Neural crest cell (in vitro differentiated cells): ENCODE measurements at places on chromosomes 4 and X.
A peak's percentile ranks its signal among the peaks of the same experiment; 100 is the strongest.

DNA sequence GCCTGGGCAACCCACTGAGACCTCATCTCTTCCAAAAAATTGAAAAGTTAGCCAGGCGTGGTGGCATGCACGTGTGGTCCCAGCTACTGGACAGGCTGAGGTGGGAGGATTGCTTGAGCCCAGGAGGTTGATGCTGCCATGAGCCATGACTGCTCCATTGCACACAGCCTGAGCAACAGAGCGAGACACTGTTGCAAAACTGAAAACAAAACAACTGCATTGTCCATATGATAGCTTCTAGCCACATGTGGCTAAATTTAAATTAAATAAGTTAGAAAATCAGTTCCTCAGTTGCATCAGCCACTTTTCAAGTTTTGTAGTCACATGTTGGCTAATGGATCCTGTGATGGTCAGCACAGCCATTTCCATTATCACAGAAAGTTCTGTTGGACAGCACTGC, 67.9 kb downstream of the GAB1 start:
- DNase-seq = no peak

DNA sequence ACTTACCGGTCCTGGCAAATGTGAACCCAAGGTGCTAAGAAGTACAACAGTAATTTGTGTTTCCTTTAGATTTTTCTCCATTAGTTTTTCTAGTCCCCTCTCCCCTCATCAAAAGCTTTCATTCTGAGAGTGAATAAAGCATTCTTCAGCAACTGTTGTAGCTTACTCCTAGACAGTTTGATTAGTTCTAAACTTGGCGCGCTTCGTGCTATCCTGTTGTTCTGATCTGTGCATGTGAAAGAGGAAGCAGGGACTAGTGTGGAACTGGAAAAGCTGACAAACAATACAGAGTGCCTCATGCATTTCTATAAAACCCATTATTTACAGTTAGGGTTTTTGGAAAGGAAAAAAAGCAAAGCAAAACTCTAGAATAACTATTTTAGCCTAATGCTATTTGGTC, 556.9 kb upstream of the SLIT2 start:
- no peak for DNase-seq

DNA sequence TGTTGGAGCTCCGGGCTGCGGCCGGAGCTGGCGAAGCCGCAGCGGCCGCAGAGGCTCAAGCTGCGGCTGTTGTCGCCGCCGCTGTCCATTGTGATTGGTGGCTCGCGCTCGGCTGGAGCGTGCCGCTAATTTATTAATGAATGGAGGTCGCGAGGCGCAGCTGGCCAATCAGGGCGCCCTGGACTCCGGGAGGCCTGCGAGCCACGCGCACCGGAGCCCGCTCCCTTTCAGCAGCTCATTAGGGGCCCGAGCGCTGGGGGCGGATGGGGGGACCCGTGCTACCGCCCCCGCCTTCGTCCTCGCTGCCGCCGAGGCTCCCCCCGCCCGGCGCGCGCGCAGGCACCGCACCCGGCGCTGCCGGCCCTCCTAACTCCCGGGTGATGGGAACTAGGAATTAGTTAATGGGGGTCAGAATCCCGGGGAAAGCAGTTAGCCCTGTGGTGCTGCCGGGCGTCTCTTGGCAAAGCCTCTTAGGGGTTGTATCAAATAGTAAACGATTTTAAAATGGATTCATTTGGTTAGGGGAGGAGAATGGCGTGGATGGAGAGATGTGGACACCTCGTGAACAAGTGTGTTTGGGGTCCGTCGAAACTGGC, 589 bp upstream of the NEUROG2 start:
- peak; percentile 71 for DNase-seq

GRCh38 chrX:64206556-64207162, 1.2 kb upstream of the AMER1 start:
- DNase-seq = no peak

- no peak for DNase-seq
Observed at GRCh38 chrX:74351760-74352159, 47.8 kb downstream of the ZCCHC13 start.

GRCh38 chrX:129641941-129642340, 12.8 kb downstream of the APLN start:
- no peak for DNase-seq

- DNase-seq = no peak
Observed at GRCh38 chrX:56764975-56765791, 36.1 kb downstream of the NBDY start.

- DNase-seq = peak; percentile 17
Observed at GRCh38 chr4:104424989-104425388, 69.7 kb downstream of the CXXC4 start.

DNA sequence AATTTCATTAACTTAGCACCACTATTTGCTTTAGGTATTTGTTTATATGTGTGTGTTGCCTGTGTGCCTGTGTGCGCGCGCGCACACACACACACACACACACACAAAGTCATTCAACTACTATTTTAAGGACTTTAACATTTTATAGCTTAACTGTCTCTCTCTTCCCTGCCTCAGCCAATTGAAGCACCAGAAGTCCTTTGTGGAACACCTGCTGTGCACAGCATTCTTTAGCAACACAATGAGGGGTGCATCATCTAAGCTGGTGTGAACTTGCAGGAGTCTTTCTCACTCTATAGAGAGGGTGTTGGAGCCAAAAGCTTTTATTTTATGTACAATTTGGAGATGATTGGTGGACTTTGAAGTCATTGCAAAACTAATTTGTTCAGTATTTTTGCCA, 31.3 kb downstream of the SLIT2 start:
- DNase-seq = no peak

- DNase-seq = no peak
Observed at GRCh38 chrX:31092970-31093638, 21.3 kb upstream of the FTHL17 start.

DNA sequence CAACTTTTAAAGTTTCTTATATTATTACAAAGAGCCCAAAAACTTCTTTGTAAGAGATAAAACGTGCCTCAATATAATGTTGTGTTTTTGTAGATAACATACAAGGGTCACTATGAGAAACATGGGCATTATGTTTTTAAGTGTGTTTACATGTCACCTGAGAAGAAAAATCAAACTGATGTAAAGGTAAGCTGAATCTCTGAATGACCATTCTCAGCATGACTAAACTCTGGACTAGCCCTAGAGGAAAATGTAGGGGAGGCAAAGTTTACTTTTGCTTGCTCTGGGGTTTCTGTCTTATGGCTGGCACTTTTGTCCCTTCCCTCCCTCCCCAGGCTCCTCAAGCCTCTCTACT, 6.8 kb downstream of the MEPE start:
- DNase-seq = no peak

DNA sequence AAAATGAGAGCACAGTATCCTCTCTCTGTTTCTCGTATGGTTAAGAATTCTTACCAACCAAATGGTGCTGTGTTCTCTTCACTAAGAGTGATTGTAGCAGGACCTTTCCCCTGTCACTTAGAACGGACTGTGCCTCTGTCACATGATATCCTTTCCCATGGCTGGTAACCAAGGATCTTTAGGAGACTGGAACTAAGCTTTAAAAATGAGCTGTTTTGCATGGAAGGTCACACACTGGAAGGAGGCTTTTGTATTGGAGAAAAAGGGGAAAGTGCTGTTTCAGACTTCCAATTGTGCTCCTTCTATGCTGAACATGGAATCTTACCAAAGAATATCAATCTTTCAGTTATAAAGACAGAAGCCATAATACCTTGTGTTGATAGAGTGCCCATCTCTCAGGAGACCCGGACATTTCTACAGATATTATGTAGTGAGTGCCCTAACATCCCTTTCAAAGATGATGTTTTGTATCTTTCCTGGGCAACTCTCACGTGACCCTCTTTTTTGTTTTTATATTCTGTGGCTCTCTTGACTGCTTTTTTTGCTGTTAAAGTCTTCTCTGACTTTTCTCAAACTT, 148.6 kb downstream of the SLC4A4 start:
- peak; percentile 6 for DNase-seq

GRCh38 chr4:31391976-31392375, 671.8 kb downstream of the PCDH7 start:
- no peak for DNase-seq

GRCh38 chr4:87391576-87392054, 627 bp upstream of the HSD17B11 start:
- DNase-seq = no peak

GRCh38 chr4:18882468-18882867, 860.9 kb upstream of the LCORL start:
- DNase-seq = no peak

DNA sequence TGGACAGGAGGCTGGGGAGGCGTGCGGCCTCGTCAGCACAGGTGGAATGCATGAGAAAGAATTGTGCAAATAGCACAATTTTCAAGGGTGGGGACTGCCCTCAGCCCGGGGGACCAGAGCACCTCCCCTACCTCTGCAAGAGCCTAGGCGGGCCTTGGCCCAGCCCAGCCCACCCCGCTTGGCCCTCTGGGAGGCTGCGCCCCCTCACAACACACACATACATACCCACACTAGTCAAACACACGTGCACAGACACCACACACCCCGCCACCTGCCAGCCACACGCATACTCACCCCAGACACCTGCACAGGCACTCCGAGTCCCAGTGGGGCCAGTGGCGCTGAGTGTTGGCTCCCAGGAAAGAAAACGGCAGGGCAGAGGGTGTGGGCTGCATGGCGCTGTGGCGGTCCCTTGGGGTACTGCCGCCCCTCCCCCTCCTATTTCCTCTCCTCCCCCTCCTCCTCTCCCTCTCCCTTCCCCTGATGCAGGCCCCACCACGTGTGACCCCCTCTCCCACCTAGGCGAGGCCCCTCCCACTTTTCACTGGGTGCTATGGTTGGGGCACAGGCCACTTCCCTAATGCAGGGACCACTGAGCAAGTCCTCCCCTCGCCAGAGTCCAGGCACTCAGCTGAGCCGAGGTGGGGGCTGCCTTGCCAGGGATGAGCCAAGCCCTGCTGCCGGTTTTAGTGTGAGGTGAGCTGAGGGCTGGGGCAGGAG, 84.5 kb downstream of the FAM53A start:
- DNase-seq = no peak

DNA sequence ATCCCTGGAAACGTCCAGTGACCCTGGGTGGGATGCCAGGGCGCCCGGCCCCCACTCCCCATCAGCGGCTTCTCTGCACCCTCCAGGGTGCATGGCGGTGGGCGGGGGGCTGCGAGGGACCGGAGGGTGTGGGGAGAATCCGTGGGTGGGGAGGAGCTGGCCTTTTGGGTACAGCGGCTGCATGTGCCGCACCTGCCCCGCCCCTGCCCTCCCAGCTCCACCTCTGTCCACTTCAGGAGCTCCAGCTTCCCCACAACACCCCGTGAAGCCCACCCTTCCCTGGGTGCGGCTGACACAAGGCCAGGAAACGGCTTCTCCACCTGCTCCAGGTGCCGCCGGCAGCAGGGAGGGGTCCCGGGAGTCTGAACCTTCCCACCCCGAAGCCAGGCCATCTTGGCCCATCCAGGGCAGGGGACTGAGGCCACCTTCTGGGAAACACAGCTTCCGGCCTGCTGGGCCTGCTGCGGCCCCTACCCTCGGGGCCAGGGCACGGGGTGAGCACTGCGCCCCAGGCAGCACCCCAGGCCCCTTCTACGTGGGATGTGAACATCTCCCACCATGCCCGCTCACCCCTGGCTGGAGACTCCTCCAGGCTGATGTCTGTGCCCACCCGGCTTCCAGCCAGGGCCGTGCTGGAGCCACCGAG, 34.6 kb downstream of the CPLX1 start:
- DNase-seq = no peak

- DNase-seq = no peak
Observed at GRCh38 chr4:155419266-155419665, 42.5 kb upstream of the MAP9 start.

GRCh38 chr4:75107755-75108612, 175.1 kb downstream of the PARM1 start:
- no peak for DNase-seq

GRCh38 chr4:165383591-165384073, 4.8 kb downstream of the CPE start:
- DNase-seq = no peak

DNA sequence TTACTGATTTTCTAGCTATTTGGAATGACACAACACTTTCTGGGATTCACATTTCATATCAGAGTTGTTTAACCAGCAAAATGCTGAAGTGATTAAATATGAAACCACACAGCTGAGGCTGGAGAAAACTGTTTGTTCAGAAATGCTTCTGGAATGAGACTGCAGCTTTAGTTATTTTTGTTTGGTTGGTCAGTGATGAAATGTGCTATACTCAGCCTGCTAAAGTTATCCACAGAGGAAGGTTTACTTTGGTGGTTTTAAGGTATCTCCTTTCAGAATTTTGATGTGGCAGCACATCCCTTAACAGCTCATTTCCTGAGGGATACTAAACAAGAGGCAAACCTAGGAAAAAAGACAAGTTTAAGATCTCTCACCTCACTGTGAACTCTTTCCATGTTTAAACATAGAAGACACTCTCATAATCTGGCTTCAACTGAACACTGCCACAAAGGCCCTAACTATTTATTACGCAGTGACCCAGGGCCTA, 106.6 kb upstream of the PDE5A start:
- no peak for DNase-seq

- DNase-seq = peak; percentile 20
Observed at GRCh38 chr4:171650543-171650942, 162.7 kb upstream of the GALNTL6 start.

DNA sequence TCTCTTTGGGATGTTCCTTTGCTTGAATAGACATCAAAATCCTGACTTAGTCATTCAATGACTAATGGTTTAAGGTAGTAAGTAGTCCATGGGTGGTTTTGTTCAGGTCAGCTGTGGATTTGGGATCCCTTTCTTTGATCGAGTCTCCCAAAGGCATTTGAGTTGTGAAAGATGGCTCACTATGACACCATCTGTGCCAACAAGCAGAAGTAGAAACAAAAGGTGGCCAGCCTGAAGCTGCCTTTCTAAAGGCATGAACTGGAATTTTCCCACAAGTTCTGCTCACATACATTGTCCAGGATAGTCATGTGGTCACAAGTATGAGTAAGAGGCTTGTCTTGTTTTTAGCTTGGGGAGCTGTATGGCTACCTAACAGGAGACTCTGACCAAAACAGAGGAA, 129.9 kb downstream of the CCNG2 start:
- DNase-seq = no peak

- no peak for DNase-seq
Observed at GRCh38 chr4:185017964-185018772, at the start of gene HELT. Gene HELT, plus strand, starts transcription at chr4:185018490. Its CDS starts 439 bp downstream, at chr4:185018929.

- DNase-seq = no peak
Observed at GRCh38 chrX:78945186-78945912, at the start of gene P2RY10. Gene P2RY10, plus strand, starts transcription at chrX:78945391. Its CDS starts 15,130 bp downstream, at chrX:78960521.

- no peak for DNase-seq
Observed at GRCh38 chr4:176137631-176138030, 57.8 kb downstream of the SPATA4 start.

GRCh38 chr4:153362184-153362583, 17.7 kb downstream of the MND1 start:
- DNase-seq = no peak

GRCh38 chr4:84220990-84221389, 278.1 kb downstream of the NKX6-1 start:
- DNase-seq = no peak

GRCh38 chrX:46627062-46627461, 53.5 kb downstream of the CHST7 start:
- no peak for DNase-seq
